ENCODE measurements at places on chromosomes 1 and 21. TPM values are rescaled to one million over a fixed set of nuclear protein-coding genes. Genes with fewer than 3 reads are reported as not detected.

FAM72B gene
- 28.6 TPM for total RNA-seq

TMPRSS2 gene
- total RNA-seq = not detected

APOBEC4 gene
- total RNA-seq = not detected

FMO3 gene
- total RNA-seq = not detected

HTR1D gene
- total RNA-seq = not detected

OR2L5 gene
- not detected for total RNA-seq

C1orf115 gene
- total RNA-seq = 0.13 TPM
